Activated CD4-positive, alpha-beta T cell treated with anti-CD3 and anti-CD28 coated beads for 4 hours (primary cell): ENCODE measurements at places on chromosomes 3 and 15.

- DNase-seq = no peak
Observed at GRCh38 chr3:71328926-71329325, 254.6 kb downstream of the FOXP1 start.

DNA sequence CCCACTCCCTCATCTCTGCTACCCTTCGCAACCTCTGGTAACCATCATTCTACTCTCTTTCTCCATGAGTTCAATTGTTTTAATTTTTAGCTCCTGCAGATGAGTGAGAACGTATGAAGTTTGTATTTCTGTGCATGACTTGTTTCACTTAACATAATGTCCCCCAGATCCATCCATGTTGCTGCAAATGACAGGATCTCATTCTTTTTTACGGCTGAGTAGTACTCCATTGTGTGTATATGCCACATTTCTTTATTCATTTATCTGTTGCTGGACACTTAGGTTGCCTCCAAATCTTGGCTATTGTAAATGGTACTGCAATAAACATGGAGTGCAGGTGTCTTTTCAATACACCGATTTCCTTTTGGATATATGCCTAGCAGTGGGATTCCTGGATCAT, 12.1 kb downstream of the GALK2 start:
- DNase-seq = no peak

- no peak for DNase-seq
Observed at GRCh38 chr3:149575961-149576564, 81.8 kb downstream of the WWTR1 start.

- DNase-seq = no peak
Observed at GRCh38 chr3:109091846-109092245, 26.1 kb downstream of the MORC1 start.

- DNase-seq = no peak
Observed at GRCh38 chr3:134941820-134942219, 146.8 kb downstream of the EPHB1 start.

DNA sequence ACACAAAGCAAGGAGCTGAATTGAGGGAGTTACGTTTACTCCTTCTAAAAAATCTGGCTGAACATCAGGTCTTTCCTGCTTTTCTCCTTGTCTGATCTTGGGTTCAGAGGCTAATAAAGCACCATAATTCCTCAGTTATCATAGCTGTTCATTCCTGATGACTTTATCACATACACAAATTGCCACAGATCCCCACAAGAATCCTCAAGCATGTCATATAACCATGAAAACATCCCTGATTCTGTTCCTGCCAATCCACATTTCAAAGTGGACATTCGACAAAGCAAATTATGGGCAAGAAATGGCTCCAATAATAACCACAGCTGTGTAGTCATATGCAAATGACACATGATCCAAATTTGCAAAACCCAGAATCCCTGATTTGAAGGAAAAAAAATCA, 321.3 kb downstream of the MEX3B start:
- no peak for DNase-seq

DNA sequence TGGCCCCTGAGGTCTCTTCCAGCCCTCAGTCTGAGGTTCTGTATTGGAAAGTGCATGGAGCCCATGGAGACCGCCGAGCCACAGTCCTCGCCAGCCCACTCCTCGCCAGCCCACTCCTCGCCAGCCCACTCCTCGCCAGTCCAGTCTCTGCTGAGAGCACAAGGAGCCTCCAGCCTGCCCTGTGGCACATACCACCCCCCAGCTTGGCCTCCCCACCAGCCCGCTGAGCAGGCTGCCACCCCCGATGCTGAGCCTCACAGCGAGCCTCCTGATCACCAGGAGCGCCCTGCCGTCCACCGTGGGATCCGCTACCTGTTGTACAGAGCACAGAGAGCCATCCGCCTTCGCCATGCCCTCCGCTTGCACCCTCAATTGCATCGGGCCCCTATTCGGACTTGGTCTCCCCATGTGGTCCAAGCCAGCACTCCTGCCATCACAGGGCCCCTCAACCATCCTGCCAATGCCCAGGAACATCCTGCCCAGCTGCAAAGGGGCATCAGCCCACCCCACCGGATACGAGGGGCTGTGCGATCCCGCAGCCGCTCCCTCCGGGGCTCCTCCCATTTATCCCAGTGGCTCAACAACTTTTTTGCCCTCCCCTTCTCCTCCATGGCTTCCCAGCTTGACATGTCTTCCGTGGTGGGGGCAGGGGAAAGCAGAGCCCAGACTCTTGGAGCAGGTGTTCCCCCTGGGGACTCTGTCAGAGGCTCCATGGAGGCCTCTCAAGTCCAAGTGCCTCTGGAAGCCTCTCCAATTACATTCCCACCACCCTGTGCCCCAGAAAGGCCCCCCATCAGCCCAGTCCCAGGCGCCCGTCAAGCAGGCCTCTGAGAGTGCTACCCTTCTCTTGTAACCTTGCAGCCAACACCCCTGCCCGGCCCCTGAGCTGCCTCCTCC, 40.9 kb downstream of the PML start:
- DNase-seq = no peak

DNA sequence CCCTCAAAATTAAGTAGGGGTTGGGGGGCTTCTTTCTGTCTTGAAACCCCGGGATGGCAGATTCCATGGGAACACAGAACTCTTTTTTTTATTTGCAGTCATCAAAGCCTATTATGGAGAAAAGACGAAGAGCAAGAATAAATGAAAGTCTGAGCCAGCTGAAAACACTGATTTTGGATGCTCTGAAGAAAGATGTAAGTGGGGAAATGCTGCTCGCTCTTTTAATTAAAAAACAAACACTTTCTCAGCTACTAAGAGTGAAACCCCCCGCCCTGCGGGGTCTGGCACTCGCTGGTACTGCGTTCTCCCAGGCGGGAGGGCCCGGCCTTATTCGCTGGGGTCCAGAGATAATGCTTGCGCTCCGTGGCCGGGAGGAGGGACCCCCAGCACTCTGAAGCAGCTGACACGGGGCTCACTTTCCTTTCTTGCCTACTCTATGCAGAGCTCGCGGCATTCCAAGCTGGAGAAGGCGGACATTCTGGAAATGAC, 615 bp downstream of the HES1 start:
- no peak for DNase-seq

DNA sequence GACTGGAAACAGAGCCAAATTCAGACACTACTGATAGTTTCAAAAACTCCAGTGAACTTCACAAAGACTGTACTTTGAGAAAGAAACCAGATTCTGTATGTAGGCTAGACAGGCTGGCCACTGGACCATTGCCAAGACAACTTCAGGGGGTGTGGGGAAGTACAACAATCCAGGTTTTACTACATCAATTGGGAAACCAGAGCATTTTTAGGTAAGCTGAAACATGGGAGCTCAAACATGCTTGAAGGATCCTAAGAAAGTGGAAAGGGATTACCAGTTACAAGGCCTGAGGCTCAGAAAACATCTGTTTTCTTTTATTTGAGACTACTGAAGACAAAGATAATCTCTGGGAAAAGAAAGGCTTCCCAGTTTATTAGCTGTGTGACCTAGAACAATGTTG, 26.9 kb upstream of the ZNF280D start:
- DNase-seq = no peak

- no peak for DNase-seq
Observed at GRCh38 chr15:23912191-23912590, 225.1 kb upstream of the NDN start.

GRCh38 chr3:66803721-66804695, 194.1 kb upstream of the KBTBD8 start:
- DNase-seq = no peak

DNA sequence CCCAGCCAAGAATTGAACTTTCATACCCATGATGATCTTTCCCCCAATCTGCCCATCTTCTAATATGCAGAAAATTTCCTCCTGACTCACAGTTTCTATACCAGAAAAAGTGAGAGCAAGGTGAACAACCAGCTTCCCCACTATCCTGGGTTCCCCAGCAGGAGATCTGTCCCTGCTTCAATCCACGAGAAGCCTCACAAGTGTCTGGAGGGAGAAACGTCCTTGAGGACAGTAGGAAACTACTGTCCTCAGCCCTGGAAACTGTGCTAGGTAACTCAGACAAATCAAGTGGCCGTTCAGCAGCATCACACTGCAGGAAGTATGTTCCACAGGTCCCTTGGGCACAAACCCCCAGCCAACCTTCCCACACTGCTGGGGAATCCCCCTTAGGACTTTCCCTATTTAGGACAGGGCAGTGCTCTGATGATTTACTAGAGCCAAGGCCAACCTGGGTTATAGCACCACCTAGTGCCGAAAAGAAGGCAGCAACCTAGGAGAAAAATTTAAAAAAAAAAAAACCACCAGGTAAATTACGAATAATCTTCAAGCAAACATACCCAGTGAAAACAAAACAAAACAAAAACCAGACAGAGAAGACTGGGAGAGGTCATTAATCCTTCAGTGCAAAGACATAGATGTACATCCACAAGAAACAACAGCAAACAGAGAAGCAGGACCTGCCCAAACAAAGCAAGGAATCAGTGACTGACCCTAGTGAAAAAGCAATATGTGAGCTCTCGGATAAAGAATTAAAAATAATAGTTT, 36.0 kb downstream of the MORC1 start:
- DNase-seq = peak; percentile 8

DNA sequence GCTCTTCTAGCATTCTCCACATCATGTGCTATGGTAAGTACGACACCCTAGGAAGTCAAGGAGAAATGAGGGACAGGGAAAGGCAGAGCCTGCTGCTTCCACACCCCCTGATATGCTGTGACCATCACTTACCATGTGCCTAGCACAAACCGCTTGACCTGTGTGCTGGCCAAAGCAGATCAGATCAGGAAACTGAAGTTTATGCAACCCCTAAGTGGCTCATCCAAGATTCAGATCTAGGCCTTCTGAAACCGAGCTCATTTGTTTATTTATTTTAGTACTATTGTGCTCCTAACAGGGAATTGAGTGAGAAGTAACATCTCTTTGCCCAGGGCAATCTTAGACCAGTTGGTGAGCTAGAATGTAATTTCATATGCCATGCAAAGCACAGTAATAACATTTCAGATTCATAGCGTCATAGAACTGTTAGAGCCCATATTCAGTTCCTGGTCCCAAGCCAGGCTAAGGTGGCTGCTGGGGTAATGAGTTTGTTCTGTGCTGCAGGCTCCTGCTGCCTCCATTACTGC, at the start of gene RTP2:
RTP2 (minus strand) TSS at position 51 of the 527 bp plus-strand sequence. CDS start 429 bp downstream, outside the sequence.
- no peak for DNase-seq

DNA sequence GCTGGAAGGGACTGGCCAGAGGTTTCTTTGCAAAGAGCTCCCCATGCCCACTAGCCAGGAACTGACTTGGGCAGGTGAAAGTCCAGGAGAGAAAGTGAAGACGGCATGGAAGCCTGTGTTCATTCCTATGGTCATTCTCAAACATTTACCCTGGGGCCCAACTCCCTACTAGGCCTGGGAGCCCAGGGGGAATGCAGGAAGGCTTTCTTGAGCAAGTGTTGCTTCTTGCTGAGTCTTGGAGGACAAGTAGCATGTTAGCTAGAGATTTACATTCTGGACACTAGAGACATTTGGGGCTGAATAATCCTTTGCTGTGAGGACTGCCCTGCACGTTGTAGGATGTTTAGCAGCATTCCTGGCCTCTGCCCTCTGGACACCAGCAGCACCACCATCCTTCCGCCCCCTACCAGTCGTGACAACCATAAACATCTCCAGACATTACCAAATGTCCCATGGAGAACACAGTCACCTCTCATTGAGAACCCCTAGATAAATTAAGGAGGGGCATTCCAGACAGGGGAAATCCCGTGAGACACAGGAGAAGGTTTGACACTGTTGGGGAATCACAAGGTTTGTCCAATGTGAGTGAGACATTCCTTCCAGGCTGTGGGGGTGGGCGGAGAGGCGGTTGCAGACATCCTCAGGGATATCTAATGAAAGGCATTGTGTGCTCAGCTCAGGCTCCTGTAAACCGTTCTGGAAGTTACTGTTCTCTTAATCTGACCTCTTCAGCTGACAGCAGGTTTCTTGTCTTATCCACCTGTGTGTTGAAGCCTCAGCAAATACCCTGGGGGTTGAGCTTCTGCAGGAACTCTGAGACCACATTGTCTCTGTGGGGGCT, 236.2 kb downstream of the TLE3 start:
- no peak for DNase-seq

GRCh38 chr3:101902041-101902440, 52.7 kb downstream of the NFKBIZ start:
- DNase-seq = no peak

DNA sequence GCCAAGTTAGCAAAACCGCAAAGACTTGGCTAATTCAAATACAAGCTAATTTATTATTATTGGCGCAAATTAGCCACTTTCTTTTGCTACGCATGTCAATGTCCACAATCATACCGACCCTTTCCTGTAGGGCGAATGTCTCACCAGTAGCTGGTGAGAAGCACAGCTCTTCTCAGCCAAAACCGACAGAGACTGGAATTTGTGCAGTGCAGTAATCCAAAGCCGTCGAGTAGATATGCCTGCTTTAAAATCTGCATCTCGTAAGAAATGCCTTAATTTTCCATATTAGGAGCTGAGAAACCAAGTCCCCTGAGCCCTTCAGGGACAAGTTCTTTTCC, 614 bp upstream of the MINDY2 start:
- no peak for DNase-seq

- no peak for DNase-seq
Observed at GRCh38 chr3:123392871-123393620, 55.8 kb downstream of the ADCY5 start.

DNA sequence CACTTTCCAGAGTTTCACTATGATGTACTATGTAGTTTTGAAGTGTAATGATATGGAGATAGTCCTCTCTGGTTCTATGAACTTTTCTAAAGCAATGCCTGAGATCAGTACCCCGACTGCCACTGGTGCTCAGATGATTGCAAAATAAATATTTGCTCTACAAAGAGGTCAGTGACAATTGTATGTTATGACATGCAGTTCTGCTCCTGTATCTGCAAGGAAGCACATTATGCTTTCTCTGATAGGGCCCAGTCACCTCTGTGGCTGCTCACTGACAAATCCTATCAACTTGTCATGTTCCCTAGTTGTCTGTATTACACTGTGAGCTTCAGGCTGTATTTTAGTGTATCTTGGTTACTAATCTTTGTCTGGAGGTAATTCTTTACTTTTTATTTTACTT, 362.6 kb downstream of the ROBO1 start:
- no peak for DNase-seq

- DNase-seq = no peak
Observed at GRCh38 chr15:56798639-56799038, 65.3 kb upstream of the ZNF280D start.

GRCh38 chr3:18302517-18302916, 122.6 kb downstream of the SATB1 start:
- no peak for DNase-seq

- DNase-seq = no peak
Observed at GRCh38 chr15:41169781-41170180, 53.7 kb upstream of the INO80 start.

- no peak for DNase-seq
Observed at GRCh38 chr3:174102274-174102673, 704.7 kb downstream of the NLGN1 start.

GRCh38 chr15:91508633-91509032, 344.9 kb upstream of the SLCO3A1 start:
- DNase-seq = no peak

DNA sequence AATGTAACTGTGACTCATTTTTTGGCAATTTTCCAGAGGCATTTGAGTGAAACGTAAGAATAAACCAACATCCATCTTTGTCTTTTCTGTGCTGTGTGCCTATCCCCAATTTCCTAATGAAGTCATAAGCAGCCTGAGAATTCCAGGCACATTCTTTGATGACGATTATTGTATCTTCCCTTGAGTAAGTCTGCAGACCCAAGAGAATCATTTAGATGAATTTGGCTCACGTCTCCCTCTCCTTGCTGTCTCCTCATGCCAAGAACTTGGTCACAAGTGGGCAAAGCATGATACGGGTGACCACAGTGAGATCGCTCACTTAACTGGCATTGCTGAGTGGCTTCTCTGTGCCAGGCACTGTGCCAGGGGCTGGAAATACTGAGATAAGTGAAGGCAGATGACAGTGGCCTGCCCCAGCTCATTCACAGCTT, 384.5 kb upstream of the IL12A start:
- no peak for DNase-seq
